ENCODE measurements at places on chromosomes 16 and 17.

DNA sequence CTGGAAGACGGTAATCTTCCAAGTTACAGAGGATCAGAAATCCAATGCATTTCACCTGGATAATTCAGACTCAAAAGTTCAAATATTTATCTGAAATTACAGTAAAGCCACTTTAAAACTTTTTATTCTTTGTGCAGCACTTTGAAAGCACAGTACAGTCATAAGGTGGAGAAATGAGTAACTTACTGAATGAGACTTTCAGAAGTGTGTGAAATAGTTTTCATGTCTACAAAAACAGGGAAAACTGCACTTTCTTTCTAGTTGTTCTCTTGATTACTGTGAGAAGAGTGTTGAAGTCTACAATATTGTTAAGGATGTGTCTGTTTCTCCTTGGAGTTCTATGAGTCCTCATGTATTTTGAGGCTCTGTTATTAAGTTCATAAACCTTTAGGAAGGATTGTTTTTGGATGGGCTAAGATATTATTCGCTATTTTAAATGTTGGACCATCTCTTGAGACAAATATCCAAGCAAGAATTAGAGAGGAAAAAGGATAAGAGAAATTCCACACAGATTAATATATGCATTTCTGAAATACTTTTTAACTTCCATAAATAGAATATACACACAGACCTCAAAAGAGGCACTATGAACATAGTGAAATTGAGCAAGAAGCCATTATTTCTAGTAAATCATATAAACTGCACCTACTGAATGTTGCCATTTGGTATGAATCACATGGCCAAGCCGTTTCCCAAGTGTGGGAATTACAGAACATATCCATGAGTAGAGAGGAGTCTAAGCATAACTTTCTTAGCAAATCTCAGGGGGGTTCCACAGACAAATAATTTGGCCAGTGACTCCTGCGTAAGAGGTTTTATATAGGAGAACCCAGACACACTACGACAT is 83.6 kb upstream of the PLEKHM1 start:
- no peak for DNase-seq

- DNase-seq = no peak
Observed at GRCh38 chr17:76877437-76877836, 9.2 kb downstream of the MGAT5B start.

DNA sequence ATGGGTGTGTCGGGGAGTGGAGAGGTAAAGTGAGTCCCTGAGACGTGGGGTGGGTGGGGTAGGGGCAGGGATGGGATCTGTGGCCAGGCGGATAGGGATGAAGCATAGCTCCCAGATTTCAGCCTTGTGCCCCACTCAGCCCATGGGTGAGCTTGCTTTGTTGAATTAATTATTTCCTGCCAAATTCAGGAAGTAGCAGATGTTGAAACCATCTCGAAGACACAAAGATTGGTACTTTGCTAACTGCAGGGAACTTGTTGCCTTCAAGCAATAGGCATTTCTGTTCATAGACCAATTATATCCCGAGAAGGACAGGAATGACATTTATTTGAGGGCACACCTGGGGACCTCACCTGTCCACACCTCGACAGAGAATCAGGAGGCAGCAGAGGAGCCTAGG is 11.0 kb upstream of the C16orf74 start:
- DNase-seq = no peak

- no peak for DNase-seq
Observed at GRCh38 chr16:86965331-86965730, 351.9 kb downstream of the C16orf95 start.

- no peak for DNase-seq
Observed at GRCh38 chr16:9556949-9557665, 465.7 kb downstream of the HAPSTR1 start.

GRCh38 chr16:89575247-89576152 is at the start of gene CPNE7:
Gene CPNE7 (plus strand): TSS chr16:89575758. CDS start chr16:89575898, 140 bp downstream.
- no peak for DNase-seq

GRCh38 chr17:67216578-67217320 is 28.2 kb downstream of the HELZ start:
- DNase-seq = no peak

- DNase-seq = no peak
Observed at GRCh38 chr17:16464303-16465051, 27.5 kb downstream of the LRRC75A start.

DNA sequence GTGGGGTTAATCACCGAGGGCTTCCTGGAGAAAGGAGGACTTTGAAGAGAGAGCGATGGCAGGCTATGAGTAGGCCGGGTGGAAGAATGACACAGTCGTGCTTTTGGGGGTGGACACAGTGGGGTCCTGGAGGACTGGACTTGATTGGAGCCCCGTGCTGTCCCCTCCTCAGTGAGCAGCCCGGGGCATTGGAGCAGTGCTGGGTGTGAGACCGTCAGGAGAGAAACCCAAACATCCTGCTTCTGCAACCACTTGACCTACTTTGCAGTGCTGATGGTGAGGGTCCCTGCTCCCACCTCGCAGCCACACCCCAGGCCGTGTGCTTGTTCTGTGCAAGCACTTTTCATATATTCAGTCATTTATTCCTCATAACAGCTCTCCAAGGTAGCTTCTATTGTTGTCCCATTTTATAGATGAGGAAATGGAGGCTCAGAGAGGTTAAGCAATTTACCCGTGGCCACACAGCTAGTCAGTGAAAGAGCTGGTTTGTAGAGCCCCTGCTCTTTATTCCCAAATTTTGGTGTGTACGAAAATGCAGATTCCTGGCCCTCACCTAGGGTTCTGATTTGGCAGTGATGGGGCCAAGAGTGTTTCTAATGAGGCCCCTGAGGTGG is 11.7 kb upstream of the ADGRG3 start:
- no peak for DNase-seq

- no peak for DNase-seq
Observed at GRCh38 chr16:15043344-15043743, 12.5 kb downstream of the NTAN1 start.

DNA sequence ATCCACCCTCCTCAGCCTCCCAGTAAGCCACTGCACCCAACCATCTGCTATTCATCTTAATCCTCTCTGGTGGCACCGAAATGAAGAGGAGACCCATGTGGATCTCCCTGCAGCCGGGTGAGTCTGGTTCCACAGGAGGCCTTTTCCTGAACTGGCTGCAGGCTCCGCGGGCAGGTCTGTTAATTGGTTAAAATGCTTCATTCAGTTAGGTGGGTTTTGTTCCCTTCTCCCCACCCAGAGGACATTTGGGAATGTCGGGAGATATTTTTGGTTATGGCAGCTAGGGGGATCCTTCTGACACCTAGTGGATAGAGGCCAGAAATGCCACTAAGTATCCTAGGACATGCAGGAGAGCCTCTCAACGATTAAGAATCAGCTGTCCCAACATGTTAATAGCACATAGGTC is 16.7 kb downstream of the C16orf54 start:
- no peak for DNase-seq

GRCh38 chr17:77880711-77881450 is 77.6 kb upstream of the TNRC6C start:
- DNase-seq = no peak

DNA sequence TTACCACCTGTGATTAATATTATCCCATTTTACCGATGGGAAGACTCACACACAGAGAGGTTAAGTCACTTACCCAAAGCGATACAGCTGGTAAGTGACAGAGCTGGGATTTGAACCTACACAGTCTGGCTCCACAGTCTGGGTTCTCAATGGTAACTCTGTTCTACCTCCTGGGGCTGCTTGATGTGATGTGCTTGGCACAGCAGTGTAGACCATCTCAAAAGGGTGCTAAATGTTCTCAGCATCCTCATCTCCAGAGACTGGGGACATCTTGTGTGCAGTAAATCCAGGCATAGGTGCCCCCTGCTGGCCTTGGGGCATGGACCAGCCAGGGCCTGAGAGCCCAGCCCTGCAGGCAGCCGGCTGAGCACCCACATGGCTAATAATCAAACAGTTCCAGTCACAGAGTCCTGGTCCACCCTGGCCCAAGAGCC is 15.4 kb upstream of the KATNB1 start:
- no peak for DNase-seq

GRCh38 chr16:65697521-65697920 is 575.7 kb upstream of the CDH11 start:
- no peak for DNase-seq

GRCh38 chr17:6105649-6106007 is 35.4 kb downstream of the WSCD1 start:
- DNase-seq = peak; percentile 26

- DNase-seq = no peak
Observed at GRCh38 chr16:1129106-1129960, 23.6 kb upstream of the CACNA1H start.

- no peak for DNase-seq
Observed at GRCh38 chr16:47065766-47066688, 77.7 kb downstream of the NETO2 start.

- no peak for DNase-seq
Observed at GRCh38 chr17:393806-394717, 41.5 kb upstream of the RPH3AL start.

DNA sequence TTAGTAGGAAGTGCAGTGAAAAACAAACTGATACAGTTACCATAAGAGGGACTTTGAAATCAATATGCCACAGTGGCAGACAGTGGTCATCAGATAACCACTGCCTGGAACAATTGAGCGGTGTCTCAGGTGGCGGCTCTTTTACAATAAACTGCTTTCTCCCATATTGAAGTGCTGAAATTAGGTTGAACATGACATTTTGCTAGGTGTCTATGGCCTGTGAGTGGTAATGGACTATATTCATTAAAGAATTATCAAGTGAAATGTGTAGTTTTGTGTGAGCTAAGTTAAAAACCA is 214.7 kb downstream of the RPTOR start:
- DNase-seq = peak; percentile 8

GRCh38 chr17:28624148-28624547 is 10.2 kb upstream of the RSKR start:
- DNase-seq = no peak

GRCh38 chr17:47806026-47806912 is 15.3 kb downstream of the OSBPL7 start:
- DNase-seq = no peak

GRCh38 chr16:30166202-30166902 is 17.1 kb upstream of the CORO1A start:
- no peak for DNase-seq

DNA sequence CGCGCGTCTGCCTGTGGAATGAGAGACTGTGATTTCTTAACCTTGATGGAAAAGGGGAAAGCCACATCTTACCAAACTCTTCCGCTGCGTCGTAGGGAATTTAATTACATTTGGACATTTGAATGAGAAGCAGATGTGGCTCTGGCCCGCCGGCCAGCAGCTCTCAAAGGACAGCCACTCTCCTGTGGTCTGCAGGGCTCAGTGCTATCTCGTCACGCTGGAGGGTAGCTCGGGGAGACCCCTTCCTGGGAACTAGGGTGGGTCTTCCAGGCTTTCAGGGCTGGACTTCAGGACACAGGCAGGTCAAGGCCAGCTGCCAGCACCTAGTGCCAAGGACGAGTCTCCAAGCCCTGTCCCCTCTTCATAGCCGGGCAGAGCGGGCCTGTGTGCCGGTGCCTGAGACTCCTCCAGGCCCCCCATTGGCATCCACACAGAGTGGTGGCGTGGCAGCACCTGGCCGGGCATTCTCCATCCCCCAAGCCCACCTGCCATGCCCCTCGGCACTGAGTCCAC is 15.9 kb upstream of the TBX2 start:
- no peak for DNase-seq

GRCh38 chr17:40879026-40879425 is 6.0 kb downstream of the KRT20 start:
- no peak for DNase-seq

DNA sequence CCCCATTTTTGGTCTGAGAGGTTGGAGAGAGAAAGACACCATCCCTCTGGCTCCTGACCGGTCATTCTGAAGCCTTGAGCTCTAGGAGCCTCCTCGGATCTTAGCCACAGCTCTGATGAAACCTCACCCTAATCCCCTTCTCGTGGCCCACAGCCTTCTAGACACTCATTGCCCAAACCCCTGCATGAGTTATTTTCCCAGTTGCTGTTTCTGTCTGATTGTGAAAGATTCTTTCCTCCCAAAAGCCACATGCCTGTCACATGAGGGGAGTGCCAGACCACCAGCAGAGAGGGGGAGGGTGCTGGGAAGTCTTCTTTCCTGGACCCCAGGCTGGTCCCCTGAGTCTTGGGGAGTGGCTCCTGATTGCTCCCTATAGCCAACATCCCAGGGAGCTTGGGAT is 17.6 kb upstream of the ABR start:
- DNase-seq = no peak

DNA sequence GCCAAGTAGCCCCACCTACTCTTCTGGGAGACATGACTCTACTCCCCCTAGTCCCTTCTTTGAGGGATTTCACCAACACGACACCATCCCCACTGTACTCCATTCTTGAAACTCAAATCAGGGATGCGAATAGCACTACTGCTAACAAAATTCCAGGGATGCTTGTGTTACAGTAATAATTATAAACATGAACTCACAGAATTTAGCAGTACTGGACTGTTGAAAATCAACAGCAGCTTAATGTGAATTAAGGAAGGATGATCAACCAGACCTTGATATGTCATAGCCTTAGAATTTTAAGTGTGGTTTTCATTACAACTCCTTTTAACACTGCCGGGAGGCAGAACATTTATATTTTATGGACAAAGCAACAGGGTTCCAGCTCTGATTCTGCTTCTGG is 37.9 kb downstream of the AMFR start:
- no peak for DNase-seq

DNA sequence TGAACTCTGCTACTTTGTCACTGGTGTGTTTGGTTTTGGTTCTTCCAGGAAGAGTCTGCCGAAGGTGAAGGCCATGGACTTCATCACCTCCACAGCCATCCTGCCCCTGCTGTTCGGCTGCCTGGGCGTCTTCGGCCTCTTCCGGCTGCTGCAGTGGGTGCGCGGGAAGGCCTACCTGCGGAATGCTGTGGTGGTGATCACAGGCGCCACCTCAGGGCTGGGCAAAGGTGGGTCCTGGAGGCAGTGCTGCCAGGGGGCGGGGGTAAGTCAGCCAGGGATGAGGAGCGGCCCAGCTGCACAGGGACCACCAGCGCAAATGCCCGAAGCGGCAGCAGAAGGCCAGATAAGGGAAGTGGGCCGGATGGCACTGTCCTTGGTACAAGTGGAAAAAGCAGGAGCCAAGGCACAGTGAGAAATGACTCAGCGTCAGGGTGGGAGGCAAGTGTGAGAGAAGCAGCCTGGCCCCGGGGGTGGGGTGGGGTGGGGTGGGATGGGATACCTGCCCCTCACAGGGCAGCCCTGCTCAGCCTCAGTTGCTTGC is 41.9 kb downstream of the TMEM11 start:
- DNase-seq = no peak

- DNase-seq = no peak
Observed at GRCh38 chr17:50272246-50272645, 2.0 kb upstream of the TMEM92 start.

- no peak for DNase-seq
Observed at GRCh38 chr16:1398826-1399581, 15.5 kb downstream of the UNKL start.

DNA sequence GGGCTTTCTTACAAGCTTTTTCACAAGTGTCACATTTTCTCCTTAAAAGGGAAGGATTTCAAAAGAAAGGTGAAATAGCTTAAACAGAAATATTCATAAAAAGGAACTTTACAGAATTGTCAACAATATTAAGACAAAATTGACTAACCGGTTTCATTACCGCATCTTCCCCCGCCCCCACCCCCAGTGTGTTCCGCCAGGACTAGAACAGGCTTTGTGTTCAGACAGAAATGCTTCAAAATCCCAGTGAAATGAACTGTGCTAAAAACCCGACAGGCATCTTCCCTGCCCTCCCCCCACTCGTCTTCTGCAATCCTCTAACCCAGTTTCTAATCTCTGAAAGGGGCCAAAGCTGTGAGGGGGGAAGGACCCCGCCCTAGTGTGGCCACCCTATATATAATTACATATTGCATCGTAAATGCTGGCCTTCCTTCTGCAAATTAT is 990 bp upstream of the ROGDI start:
- DNase-seq = no peak

GRCh38 chr16:69511651-69512050 is 54.1 kb upstream of the NFAT5 start:
- no peak for DNase-seq

All from left forelimb (tissue), 1 donor.